ENCODE measurements at places on chromosomes 6 and 20. TPM values are rescaled to one million over a fixed set of nuclear protein-coding genes. Genes with fewer than 3 reads are reported as not detected.

GRCh38 chr20:39983183-39983582 is 705.9 kb downstream of the MAFB start:
- H3K4me3 ChIP-seq, result no peak overlapping the region
- H3K27ac ChIP-seq, result no peak overlapping the region
- H3K4me1 ChIP-seq, result no peaks in the 10 kb centered on the region
- no peak for DNase-seq
- no peaks in the 10 kb centered on the region for H3K36me3 ChIP-seq
- H3K27me3 ChIP-seq, result no peaks in the 10 kb centered on the region

GRCh38 chr20:19956976-19957375 is 60.2 kb upstream of the NAA20 start:
- no peak overlapping the region for H3K27ac ChIP-seq
- no peaks in the 10 kb centered on the region for H3K27me3 ChIP-seq
- no peak for DNase-seq
- no peaks in the 10 kb centered on the region for H3K36me3 ChIP-seq

SEMG2 gene
- total RNA-seq, result not detected

DNA sequence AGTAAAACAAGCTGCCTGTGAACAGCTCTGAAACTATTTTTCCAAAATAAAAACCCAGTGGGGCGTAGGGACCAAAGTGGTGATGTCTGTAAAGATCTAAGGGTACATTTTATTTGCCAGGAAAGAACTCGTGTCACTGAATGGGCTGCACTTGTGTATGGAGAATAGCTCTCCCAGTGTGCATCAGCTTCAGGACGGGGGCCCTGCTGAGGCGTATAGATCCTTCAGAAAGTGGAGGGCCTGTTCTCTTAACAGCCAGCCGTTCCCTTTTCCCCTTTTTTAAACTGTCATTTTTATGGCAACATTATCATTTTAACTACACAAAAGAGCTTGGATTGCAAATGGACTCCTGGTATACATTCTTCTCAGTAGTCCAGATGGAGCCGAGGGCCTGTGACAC is 137.3 kb downstream of the TMEM242 start:
- no peak overlapping the region for H3K27ac ChIP-seq
- peaks cover 13% of the 10 kb centered on the region for H3K4me1 ChIP-seq
- H3K27me3 ChIP-seq, result no peaks in the 10 kb centered on the region
- H3K36me3 ChIP-seq, result peaks cover 23% of the 10 kb centered on the region

DNA sequence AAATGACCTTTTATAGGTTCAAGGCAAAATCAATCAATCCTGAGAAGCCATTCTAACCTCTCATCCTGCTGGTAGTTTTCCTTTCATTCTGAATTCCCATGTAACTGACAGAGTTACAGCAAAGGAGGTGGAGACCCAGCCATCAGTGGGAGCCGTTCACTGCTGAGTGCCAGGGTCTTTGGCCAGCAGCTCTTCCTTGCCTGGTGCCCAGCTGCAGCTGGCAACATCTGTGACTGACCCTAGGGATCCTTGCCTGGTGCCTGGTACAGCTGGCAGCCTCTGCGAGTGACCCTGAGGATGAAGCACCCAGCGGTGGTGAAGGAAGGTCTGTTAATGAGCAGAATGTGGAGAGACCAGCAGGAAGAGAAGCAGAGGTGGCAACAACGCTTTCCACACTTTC is 314.6 kb downstream of the THBS2 start:
- peaks cover 25% of the 10 kb centered on the region for H3K27me3 ChIP-seq
- no peak overlapping the region for H3K27ac ChIP-seq
- DNase-seq, result no peak
- H3K4me3 ChIP-seq, result no peak overlapping the region
- no peaks in the 10 kb centered on the region for H3K4me1 ChIP-seq

Data from activated CD4-positive, alpha-beta memory T cell treated with anti-CD3 and anti-CD28 coated beads for 36 hours (primary cell).